Stimulated activated CD8-positive, alpha-beta memory T cell treated with anti-CD3 and anti-CD28 coated beads, Interleukin-7, amount 100 ng/mL, for 1 hour (primary cell): ENCODE measurements at places on chromosomes 12 and 14.

DNA sequence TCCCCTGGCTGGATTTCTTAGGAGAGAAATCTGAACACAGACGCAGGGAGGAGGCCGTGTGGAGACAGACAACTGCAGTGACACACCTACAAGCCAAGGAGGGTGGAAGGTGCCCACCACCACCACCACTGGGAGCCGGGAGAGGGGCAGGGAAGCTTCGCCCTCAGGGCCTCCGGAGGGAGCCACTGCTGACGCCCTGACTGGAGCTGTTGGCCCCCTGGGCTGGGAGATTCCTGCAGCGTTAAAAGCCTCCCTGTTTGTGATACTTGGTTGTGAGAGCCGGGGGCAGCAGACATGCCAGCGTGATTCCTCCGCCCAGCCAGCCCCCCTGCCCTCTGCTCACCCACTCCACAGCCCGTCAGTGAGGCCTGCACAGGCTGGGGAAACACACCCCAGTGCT lies 72.0 kb downstream of the CHGA start:
- DNase-seq = no peak

DNA sequence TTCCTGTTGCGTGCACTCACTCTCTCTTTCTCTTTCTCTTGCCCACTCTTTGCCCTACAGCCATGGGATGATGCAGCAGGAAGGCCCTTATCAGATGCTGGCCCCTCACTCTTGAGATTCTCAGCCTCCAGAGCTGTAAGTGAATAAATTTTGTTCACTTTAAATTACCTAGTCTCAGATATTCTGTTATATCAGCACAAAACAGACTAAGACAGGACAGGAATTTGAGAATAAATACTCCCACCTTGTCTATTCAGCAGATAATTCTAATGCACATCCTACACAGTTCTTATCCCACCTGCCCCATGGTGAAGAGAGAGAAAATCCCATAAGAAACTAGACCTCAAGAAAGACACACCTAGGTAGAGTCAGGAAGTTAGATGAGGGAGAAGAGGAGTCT lies 25.8 kb upstream of the G2E3 start:
- no peak for DNase-seq

DNA sequence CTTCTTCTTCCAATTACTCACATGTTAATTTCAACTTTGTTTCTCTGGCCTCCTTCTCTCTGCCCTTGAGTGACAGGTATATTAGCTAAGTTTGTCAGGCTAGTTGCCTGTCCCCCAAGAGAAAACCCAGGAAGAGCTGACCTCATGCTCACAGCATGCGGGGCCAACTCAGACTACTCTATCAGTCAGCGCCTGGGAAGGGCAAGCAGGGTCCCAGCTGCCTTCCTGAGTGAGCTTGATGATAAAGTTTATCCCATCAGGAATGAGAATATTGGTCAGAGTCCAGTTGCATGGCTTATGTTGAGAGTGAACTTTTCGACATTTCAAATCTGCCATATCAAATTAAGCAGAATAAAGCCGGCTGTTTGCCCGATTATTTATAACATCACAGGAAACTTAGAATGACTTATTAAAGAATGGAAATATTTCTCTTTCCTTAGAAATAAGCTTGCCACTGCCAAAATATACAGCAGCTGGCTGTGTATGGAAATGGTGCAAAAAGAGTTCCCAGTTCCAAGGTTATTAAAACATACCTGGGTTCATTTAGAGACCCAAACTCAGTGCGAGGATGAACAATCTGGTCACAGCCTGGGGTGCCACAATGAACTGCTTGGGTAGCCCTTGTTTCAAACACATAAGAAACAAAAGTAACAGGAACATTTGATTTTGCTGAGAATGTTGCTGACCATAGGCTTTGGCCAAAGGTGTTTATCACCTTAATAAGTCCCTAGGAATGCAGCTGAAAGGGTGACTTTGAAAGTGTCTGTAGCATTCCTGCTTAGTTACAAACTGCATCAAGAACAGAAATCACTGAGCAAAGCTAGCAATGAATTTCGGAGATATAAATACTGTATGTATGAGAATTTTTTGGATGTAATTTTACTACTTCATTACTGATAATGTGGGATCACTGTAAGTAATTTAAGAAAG lies 1553.8 kb upstream of the FLRT2 start:
- DNase-seq = no peak

DNA sequence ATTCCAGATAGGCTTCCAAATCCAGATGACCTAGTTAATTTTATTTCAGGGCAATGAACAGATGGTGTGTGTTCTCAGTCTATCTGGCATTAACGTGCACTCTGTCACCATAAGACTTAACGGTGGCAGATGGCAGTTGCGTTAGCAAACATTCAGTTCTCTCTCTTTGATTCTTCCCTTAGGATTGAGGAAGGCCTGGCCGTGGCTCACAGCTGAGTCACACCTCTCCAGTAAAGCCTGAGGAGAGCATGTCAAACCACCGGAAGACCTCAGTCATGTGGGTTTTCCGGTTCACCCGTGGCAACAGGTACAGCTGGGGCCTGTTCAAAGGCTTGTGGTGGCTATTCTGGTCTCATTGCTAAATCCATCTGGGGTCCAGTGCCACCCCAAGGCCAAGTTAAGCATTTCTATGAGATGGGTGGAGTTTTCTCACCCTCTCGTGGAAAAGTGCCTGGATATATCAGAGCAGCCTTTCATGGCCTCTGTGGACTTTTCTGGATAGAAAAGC lies 545.1 kb upstream of the ATP2B1 start:
- DNase-seq = peak; percentile 1

DNA sequence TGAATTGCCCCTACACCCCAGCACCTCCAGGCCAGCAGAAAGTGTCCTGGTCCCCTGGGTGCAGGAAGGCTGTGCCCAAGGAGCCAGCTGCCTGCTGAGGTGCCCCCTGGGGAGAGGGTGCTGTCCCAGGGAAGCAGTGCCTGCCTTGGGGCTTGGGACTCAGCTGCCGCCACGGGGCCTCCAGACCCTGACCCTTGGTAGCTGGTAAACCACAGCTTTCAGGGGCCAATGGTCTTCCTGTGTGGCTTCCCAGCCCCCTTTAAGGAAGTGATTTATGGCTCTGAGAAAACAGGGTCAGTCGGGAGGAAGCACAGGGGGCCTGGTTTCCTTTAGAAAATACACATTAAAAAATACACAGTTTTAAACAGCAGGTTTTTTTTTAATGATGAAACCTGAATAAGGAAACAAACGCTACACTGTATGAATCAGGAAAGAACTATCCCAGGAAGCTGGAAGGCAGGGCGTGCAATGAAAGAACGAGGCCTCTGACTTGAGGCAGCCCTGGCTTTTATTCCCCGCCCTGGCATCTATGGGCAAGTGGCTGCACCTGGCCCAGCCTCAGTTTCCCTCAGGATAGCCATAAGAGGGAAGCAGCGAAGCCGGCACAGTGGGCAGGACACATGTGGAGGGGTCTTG lies 40.6 kb upstream of the EML1 start:
- no peak for DNase-seq

DNA sequence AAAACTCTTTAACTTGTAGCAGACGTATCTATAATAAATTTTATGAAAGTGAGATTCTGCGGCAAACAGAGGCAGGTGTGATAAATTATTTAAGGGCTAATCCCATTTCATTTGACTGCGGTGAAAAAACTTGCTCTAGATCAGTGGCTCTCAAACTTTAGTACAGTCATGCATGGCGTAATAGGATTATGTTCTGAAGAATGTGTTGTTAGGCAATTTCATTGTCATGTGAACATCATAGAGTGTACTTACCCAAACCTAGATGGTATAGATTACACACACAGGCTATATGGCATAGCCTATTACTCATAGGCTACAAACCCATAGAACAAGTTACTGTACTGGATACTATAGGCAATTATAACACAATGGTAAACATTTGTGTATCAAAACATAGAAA lies 83.7 kb downstream of the HEATR5A start:
- DNase-seq = no peak

DNA sequence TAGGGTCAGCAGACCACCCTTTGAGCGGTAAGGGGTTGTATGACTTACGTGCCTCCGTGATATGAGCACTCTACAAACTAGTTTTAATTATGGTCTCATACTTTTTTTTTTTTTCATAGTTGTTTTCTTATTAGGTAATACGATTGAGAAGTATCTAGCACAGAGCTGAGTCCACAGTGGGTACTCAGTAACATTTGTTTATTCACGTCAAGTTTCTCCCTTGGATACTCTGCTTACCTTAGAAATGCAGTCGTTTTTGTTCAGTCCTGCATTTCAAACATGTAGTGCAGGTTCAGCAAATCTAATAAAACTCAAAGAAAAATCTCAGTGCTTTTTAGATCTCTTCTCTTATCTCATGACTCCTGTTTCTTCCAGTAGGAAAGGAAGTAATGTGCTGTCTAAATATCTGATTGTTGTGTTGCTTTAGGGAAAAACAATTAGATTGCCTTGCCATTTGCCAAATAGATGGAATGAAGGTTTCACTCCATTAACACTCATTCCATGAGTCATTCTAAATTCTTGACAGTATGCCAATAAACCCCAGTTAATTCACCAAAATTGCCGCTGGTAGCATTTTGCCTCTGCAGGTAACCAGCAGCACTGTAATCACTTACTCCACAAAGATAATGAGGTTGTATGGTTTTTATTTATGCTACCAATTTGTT lies 118.9 kb downstream of the PTCSC3 start:
- no peak for DNase-seq

GRCh38 chr14:21987937-21988336 lies 314.3 kb upstream of the OR4E1 start:
- DNase-seq = no peak

GRCh38 chr12:59079002-59079401 lies 158.7 kb upstream of the LRIG3 start:
- no peak for DNase-seq

DNA sequence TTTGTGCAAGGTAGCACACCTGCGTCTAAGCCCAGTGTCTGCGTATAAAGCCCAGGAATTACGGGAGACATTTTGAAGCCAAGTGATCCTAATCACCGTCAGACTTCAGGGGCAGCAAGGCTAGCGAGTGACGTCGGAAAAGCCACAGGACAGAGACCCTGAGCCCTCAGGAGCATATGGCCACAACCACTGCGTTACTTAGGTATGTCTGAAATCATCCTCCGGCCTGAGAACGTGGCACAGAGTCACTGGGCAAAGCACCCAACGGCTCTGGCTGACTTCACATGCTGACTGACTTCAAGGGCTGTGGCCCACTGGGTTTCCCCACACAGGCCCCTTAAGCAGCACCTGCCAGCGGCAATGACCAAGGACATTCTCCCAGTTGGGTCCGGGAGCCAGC lies 71.5 kb downstream of the RIMBP2 start:
- no peak for DNase-seq

- DNase-seq = no peak
Observed at GRCh38 chr14:39080886-39081285, 22.1 kb downstream of the SEC23A start.

GRCh38 chr12:108333898-108334699 lies 5.0 kb downstream of the CMKLR1 start:
- no peak for DNase-seq

- DNase-seq = no peak
Observed at GRCh38 chr12:93759512-93760081, 82.4 kb downstream of the CRADD start.

- no peak for DNase-seq
Observed at GRCh38 chr12:31119192-31119802, 45.6 kb downstream of the DDX11 start.

DNA sequence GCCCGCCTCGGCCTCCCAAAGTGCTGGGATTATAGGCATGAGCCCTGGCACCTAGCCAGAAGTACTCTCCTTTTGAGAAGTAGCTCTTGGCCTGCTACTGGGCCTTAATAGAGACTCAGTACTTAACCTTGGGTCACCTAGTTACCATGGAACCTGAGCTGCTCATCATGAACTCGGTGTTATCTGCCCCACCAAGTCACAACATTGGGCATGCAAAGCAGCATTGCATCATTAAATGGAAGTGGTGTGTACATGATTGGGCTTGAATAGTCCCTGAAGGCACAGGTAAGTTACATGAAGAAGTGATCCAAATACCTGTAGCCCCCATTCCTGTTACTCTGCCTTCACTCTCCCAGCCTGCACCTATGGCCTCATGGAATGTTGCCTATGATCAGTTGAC lies 18.0 kb upstream of the ATF7 start:
- DNase-seq = no peak

GRCh38 chr14:99873653-99874052 lies 80.4 kb downstream of the EML1 start:
- DNase-seq = no peak

GRCh38 chr12:49698619-49699545 lies 8.3 kb downstream of the FMNL3 start:
- DNase-seq = no peak

DNA sequence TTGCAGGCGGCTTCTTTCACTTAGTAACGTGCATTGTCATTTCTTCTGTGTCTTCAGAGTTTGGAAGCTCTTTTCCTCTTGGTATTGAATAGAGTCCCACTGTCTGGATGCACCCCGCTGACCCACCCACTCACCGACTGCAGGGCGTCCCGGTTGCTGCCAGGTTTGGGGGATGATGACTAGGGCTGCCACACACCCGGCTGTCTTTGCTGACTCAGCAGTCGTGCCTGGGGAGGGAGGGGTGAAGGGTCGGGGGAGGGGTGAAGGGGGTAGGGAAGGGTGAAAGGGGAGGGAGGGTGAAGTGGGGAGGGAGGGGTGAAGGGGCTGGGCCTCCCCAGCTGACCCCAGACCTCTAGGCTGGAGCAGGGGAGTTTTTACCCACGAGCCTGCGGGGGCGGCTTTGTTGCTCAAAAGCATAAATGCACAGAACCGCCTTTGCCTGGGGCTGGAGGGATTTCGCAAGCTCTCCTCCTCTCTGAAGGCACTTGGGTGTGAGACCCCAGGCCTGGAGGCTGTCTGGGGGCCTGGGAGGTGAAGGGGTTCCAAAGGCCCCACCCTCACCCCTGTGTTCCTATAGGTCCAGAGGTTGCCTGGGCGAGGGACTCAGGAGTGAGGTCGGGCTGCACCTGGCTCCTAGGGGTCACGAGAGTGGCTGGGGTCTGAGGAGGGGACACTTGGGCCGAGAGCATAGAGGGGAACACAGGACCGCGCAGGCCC lies 31.3 kb upstream of the ULK1 start:
- DNase-seq = no peak

DNA sequence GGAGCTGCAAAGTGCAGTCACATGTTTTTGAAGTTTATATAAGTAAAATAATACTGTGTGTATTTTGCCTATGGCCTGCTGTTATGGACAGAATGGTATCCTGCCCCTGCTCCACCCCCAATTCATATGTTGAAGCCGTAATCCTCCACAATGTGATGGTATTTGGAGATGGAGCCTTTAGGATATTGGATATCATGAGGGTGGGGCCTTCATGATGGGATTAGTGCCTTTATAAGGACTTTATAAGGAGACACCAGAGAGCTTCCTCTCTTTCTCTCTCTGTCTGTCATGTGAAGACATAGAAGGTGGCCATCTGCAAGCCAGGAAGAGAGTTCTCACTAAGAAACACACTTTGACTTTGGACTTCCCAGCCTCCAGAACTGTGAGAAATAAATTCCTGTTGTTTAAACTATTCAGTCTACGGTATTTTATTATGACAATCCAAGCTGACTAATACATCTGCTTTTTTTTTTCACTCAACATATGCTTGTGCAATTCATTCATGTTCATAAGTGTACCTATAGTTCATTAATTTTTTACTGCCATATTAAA lies 3.1 kb upstream of the CHPT1 start:
- no peak for DNase-seq
